IMR-90 (cell line): ENCODE measurements at places on chromosomes 6 and 20. TPM values are rescaled to one million over a fixed set of nuclear protein-coding genes. Genes with fewer than 3 reads are reported as not detected.

DNA sequence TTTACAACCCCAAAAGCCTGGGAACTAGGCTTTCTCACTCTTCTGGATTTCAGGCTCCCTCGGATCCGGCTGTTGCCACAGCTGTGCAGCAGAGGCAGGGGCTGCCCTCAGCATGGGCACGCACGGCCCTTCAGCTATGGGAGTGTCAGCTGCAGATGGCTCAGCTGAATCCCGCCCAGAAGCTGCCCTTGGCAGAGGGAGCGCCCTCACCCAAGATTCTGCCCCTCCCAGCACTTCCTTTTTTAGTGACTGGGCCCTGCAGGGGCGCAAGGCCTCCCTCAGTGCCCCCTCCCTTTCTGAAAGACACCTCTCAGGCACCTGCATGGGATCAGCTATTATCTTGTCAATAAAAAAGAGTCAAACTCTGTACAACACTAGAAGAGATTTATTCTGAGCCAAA lies 67.9 kb upstream of the THBS2 start:
- no peak for DNase-seq

DNA sequence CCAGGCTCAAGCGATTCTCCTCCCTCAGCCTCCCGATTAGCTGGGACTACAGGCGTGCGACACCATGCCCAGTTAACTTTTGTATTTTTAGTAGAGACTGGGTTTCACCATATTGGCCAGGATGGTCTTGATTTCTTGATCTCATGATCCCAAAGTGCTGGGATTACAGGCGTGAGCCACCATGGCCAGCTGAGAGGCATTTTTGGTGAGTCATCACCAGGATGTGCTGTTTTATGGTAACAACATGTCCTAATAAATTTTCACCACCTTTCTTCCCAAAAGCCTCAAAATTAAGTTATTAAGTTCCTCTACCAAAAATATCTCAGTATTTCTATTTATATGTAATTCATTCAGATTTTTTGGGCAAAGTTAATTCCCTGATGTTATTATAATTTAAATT lies 53.5 kb downstream of the COL21A1 start:
- DNase-seq = no peak

GRIK2 gene
- 15.2 and 15.8 TPM in 2 replicates for total RNA-seq

GRCh38 chr6:170140129-170140528 lies 150.7 kb downstream of the DLL1 start:
- DNase-seq = no peak

JPH2 gene
- 0.54 and 0.83 TPM in 2 replicates for total RNA-seq

ABRACL gene
- total RNA-seq = 16.0 and 42.8 TPM in 2 replicates

GRCh38 chr6:111918825-111919224 lies 45.6 kb upstream of the FYN start:
- peak; percentile 79 for DNase-seq

DNA sequence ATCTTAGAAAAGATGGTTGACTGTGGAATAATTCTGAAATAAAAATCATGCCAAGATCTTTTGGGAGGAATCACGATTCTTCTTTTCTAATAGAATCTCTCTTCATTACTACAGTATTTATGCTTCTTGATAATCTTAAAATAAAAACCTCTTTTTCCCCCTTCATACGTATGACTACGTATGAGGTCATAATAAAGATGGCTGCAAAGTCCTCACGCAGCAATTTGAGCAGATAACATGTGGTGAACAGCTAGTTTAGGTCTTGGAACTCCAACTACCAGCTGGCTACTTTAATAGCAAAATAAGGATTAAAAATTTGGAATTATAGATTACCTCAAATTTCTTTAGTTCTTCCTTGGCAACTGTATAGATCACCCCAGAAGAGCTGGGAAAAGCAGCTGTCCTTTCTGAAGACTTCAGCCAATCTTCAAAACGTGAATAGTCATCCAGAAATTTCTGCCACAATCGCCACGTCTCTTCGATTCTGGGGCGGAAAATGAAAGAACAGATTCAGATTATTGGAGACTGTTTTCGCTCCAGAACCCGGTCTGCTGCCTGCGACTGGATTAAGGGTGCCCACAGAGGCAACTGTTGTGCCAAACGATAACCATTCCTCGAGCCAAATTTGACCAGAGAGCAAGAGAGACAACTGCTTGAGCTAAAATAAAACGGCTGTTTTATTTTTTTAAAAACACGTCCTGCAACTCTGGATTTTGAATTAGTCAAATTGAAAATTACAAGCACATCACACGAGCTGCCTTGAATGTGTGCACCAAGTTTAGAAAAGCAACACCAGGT lies 347.3 kb downstream of the ESR1 start:
- DNase-seq = peak; percentile 18

DNA sequence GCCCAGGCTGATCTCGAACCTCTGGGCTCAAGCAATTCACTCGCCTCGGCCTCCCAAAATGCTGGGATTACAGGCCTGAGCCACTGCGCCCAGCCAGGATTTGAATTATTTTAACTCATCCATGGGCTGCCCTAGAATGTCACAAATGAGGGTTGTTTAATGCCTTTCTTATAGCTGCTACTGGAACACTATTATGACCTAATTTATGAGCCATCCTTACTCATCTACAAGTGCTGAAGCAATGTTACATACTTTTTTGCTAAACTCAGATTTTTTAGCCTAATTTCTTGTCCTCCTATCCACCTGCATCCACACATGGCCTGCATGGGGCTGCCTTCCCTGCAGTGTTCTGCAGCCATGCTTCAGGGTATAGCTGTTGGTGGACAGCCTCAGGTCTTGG lies 59.9 kb downstream of the RTN4IP1 start:
- DNase-seq = peak; percentile 68

HNF4A gene
- total RNA-seq = not detected in 2 replicates

GRCh38 chr20:9177278-9177677 lies 108.4 kb downstream of the PLCB4 start:
- DNase-seq = no peak

DNA sequence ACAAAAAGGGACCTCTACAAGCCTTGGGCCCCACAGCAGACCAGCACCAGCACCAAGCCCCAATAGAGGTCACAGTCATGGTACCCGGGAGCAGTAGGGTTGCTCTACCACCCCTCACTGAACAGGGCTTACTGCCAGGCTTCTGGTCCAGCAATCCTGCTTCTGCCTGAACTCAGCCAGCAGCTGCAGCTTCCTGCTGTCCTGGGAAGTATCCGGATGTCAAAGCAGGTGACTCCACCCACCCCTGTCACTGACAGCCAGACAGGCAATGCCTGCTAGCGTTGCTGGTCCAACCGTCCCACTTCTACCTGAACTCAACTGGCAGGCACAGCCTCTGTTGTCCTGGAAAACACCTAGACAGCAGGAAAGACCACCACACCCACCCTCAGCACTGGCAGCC lies 47.0 kb upstream of the PCSK2 start:
- DNase-seq = no peak

GRCh38 chr6:7559651-7560385 lies 18.3 kb downstream of the DSP start:
- DNase-seq = no peak

ELOVL5 gene
- total RNA-seq = 42.3 and 50.5 TPM in 2 replicates

DNA sequence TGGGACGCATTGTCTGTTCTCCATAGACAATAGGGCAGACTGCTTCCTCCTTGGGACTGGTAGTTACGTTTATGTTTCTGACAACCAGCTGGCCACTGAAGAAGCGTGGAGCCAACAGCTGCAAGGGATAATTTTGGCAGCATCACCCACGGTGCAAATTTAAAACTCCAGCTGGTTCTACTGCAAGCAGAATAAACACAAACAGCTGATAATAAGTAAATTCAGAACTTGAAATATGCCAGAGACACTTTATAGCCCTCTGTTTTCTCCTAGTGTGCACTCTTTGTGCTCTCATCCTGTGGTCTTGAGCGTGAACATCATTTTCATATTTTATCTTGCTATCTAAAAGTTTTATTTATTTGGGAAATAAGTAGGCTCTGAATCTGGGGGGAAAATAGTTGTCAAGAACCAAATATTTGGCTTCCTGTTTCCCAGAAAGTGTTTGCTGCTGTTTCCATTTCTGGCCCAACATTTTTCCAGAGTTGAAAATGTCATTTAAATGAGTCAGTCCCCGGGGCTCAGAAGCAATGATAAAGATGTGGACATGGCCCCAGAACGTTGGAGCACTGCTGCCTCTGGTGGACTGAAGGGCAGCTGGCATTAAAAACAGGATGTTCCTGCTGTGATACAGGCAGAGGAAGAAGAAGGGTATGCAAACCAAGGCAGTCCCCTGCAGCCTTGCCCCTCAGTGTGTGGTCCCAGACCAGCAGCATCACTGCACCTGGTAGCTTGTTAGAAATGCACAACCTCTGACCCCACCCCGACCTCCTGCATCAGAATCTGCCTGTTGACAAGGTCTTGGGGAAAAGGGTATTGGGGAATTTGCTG lies 12.5 kb upstream of the THBD start:
- DNase-seq = peak; percentile 57

DNA sequence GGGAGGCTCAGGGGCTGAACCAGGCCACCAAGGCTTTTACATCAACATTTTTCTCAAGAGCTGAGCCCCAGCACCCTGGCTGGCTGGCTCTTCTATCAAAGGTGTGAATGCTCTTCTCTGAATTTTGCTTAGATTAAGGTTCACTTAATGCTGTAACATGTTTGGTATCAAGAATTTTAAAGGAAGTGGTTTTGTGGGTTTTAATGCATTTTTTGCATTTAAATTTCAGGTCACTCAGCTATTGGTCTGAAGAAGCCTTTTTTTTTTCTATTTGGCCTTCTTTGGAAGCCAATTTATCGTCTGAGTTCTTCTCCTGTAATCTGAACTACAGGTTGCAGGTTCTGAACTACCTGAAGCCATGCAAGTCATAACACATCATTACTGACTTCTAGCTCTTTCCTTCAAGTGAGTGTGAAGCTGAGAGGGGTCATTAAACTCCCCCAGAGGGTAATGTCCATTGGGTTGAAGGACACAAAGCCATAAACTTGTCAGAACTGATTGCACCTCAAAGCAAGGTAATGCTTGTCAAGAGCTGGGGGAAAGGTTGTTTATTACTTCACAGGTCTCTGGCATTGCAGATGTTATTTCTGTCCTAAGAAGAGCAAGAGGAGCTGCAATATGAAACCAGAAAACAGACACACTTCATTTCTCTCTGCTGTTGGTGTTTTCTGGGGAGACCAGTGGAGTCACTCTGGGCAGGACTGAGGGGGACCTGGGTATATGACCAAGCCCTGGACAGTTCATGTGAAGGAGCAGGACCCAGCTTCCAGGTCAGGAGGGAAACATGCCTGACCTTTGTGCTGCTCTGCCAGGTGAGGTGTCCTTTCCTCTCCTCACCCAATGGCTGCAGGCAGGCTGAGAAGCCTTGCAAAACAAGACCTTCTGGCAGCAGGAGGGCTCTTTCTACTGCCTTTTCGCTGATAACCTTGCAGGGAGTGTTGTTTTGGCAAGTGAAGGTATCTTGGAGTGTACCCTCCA lies 26.1 kb upstream of the NEDD9 start:
- no peak for DNase-seq

EEF1A2 gene
- total RNA-seq = 1.3 and 2.2 TPM in 2 replicates

- DNase-seq = no peak
Observed at GRCh38 chr6:47729019-47729418, 30.6 kb downstream of the ADGRF4 start.
